C1 segment of cervical spinal cord (tissue), 14 donors: ENCODE measurements at places on chromosomes 12 and 14.

DNA sequence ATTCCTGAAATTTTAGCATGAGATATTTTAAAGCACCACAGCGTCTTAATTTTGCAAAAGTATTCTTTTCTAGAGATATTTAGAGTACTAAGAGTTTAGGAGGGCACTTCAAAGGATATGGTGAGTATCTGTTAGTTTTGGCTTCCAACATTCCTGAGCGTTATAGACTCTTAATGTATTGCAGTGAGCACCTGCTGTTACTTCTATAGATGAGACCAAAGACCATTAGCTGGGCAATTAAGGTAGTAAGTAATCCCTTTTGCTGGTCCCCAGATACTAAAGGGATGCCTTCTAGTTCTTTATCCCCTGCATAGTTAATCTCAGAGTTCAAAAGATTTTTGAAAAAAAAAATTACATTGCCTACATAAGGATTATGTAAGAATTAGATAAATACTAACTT, 975.6 kb downstream of the GALC start:
- no peak for DNase-seq

GRCh38 chr14:20630340-20631022, 11.0 kb downstream of the OR6S1 start:
- DNase-seq = peak; percentile 36

GRCh38 chr14:60553808-60554207, 44.9 kb downstream of the SIX6 start:
- DNase-seq = no peak

GRCh38 chr14:21258005-21258888, 11.0 kb downstream of the HNRNPC start:
- no peak for DNase-seq

DNA sequence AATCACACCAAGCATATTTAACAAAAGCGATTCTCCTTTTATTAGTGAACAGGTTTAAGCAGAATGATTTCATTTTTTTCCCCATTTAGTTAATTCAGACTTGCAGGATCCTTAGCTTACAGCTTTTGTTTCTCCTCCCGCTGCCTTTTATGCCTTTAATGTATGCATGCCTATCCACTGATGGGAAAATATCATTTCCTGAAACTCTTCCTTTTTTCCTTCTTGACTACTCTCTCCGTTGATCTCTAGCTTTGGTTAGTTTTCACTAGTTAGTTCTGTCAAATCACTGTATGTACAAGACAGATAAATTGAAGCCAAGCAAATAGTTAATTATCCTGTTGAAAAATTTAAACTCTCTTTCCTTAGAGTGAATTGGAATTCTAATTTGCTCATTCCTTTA, 26.3 kb downstream of the NKX2-1 start:
- no peak for DNase-seq

- DNase-seq = no peak
Observed at GRCh38 chr14:73241481-73242165, 4.3 kb downstream of the PAPLN start.

GRCh38 chr12:77833329-77833728, 2.6 kb downstream of the NAV3 start:
- DNase-seq = no peak

GRCh38 chr12:87728931-87729593, 300.1 kb downstream of the C12orf50 start:
- no peak for DNase-seq

DNA sequence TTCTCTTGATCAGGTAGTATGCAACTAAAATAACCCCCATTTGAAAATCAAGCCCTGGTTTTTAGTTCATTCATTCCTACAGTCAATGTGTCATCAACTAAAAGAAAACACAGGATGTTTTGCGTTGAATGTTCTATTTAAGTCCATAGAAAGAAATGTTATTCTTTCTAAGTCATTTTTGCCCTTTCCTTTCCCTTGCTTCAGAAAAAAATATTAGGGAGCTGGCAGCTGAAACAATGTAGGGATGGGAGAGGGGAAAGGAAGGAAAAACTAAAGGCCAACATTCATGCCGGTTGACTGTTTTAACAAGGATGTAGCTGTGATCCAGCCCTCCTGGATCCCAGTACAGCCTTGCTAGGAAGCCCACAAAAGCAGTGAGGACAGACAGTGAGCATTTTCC, 155.1 kb downstream of the BTG1 start:
- DNase-seq = no peak

DNA sequence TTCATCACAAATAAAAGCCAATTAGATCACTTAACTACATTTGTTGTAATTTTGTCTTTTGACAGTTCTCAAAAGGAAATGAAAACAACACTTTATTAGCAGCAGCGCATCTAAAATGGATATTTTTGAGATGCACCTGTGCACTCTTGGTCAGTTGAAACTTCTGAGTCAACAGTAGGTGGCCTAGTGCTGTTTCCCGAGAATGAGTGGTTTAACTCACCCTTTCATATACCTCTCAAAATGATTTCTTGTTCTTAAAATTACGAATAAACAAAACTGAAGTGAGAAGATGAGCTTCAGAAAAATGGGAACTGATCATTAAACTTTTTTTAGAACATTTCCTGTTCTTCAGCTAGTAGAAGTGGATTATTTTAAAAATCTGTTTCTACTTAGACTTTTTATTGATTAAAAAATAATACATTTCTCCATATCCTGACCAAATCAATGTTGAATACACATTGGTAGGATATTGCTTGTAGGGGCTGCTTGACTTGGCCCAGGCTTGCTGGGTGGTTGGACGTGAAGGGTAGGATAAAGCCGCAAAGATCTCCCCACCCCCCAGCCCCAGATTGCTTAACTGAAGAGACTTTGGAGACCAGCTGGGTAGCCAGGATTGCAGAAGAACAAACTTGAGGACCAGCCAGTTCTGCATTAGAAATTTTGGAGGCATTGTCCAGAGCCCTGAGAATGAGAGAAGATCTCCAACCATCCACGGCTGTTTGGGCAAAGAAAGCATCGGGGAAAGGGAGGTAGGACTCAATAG, 22.3 kb upstream of the STK38L start:
- no peak for DNase-seq

- no peak for DNase-seq
Observed at GRCh38 chr14:101252443-101253214, 308.7 kb upstream of the DIO3 start.

DNA sequence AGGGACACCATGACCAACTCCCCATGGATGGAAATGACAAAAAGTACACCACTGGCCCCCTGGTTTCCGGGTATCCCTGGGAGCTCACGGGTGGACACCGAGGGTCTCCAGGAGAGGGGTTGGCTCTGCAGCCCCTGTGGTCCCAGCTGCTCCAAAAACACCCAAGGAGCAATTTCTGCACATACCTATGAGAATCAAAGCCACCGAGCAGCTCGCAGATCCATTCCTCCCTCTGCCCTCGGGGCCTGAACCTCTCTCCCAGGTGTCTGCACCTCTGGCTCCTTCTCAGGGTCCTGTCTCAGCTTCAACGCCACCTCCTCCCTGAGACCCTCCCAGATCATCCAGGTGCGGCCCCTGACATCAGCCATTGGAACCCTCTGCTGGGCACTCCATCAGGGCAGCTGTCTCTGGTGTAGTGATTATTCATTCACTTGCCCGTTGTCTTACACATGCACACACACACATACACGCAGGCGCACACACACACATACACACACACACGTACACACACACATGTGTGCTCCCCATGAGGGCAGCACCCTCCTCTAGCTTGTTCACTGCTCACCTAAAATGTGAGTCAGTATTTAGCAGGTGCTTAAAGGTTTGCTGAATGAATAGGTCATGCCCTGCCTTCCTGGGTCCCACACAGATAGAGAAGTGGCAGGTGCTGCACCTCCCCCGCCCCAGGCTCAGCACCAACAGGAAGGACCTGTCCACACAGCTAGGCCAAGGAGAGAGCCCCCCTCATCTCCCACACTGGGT, 5.9 kb downstream of the RIMBP2 start:
- DNase-seq = no peak

- no peak for DNase-seq
Observed at GRCh38 chr12:42483521-42483790, 106.1 kb downstream of the PRICKLE1 start.

DNA sequence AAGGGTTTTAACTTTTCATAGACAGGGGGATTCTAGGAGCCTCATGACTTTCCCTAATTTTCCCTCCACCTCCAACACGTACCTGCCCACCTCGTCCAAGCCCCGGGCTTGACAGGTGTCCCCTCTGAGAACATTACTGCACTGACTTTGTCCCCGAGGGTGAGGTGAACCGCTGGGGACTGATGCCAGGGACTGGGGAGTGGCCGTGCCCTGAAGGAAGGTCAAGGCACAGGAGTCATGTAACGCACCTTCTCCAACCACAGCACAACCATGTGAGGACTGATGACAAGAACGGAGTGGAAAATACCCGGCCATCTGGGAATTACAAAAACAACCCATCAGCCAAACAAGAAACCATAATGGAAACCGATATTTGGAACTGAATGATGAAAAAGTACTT, 214.7 kb upstream of the C14orf180 start:
- DNase-seq = no peak

DNA sequence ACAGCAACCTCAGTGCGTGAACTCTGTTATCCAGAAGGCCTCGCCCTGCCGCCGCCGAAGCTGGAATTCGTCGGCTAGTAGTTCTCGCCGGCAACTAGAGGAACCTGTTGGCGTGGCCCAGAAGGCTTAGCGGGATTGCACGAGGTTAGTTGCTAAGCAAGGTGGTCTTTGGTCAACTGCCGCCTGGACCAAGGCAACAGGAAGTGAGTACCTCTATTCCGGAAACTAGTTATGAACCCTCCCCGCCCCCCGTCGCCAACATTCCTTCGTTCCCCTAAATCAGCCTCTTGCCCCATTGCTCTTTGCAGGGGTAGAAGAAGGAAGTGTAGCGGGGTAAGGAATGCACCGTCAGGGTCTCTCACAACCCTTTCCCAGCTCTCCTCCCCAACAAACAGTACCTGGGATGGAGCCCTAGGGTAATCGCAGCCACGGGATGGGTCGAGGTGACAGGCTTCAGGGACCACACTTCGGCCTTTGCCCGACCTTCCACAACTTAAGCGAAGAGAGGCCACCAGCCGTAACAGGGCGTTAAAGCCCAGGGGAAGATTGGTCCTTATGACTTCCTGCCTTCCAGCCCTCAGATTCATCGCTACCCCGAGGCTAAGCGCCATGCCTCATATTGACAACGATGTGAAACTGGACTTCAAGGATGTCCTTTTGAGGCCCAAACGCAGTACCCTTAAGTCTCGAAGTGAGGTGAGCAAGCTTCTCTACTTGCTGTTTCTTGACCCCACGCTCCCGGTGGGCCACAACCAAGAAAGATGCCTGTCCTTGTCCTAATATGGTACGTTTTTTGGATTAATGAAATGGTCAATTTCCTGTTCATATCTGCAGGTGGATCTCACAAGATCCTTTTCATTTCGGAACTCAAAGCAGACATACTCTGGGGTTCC, at the start of gene GMPR2:
TSS of gene GMPR2 (plus strand) at position 285 of the 893 bp plus-strand sequence. CDS start at position 610, 325 bp downstream.
- DNase-seq = peak; percentile 94

- no peak for DNase-seq
Observed at GRCh38 chr12:45406988-45407850, 191.3 kb downstream of the ANO6 start.

DNA sequence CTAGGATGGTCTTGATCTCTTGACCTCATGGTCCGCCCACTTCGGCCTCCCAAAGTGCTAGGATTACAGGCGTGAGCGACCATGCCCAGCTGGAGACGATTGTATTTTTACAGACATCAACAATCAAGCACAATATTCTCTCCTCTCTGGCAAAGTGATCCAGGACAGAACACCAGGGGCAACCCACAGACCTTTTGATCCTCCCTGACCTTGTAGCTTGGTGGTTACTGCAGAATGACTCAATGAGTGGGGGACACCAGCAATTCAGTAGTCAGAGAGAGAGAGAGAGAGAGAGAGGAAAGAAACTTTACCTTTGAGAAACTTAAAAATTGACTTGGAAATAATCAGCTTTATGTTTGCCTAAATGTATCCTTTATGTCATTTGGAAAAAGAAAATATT, 51.2 kb downstream of the DRAM1 start:
- DNase-seq = no peak

DNA sequence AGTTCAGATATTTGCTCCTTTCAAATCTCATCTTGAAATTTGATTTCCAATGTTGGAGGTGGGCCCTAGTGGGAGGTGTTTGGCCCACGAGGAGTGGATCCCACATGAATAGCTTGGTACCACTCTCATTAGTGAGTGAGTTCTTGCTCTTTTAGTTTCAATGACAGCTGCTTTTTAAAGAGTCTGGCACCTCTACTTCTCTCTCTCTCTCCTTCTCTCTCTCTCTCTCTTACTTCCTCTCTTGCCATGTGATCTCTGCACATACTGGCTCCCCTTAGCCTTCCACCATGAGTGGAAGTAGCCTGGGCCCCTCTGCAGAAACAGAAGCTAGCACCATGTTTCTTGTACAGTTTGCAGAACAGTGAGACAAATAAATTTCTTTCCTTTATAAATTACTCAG, 25.1 kb downstream of the GPR65 start:
- DNase-seq = no peak

- DNase-seq = no peak
Observed at GRCh38 chr14:91745344-91745743, 13.5 kb upstream of the CATSPERB start.

GRCh38 chr12:92574051-92574783, 128.6 kb upstream of the PLEKHG7 start:
- no peak for DNase-seq

- no peak for DNase-seq
Observed at GRCh38 chr12:116837097-116837496, 44.1 kb downstream of the HRK start.

GRCh38 chr12:82019533-82019932, 260.4 kb upstream of the PPFIA2 start:
- no peak for DNase-seq

DNA sequence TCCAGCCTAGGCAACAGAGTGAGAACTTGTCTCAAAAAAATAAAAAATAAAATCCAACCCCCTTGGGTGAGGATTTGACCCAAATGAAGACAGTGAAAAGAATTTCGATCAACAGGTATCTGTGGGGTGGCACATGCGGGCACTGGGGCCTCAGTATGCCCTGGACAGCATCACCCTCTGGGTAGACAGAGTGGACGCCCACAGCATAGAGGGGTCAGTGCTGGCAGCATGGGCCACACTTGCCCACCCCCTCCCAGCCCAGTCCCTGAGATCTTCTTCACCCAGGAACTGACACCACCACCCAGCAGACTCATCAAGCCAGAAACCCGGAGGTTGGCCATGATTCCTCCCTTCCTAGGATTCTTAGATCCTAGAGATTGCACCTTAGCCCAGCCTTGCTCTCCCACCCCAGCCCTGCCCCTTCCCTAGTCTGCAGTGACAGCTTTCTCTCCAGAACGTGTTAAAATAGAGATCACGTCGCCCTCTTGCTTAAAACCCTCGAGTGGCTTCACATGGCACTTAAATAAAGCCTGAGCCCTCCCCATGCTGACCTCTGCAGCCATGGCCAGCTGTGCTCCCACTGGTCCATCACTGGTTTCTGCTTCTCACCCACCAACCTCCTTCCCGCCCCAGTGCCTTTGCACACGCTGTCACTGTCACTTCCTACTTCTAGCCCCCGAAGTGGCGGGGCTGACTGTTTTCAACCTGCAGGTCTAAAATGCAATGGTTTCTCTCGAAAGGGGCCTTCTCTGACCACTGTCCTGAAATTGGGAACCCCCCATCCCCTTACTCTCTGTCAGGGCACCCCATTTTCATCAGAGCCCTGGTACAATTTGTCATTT, 26.2 kb upstream of the DYNC1H1 start:
- no peak for DNase-seq

- DNase-seq = no peak
Observed at GRCh38 chr14:36935976-36936678, 236.3 kb downstream of the SLC25A21 start.
